ENCODE measurements at places on chromosomes 1 and 21. TPM values are rescaled to one million over a fixed set of nuclear protein-coding genes. Genes with fewer than 3 reads are reported as not detected.

GRCh38 chr1:78651241-78651640 is 1.6 kb downstream of the IFI44 start:
- no peaks in the 10 kb centered on the region for H3K36me3 ChIP-seq
- peaks cover 2% of the 10 kb centered on the region for H3K4me1 ChIP-seq
- DNase-seq: no peak

DNA sequence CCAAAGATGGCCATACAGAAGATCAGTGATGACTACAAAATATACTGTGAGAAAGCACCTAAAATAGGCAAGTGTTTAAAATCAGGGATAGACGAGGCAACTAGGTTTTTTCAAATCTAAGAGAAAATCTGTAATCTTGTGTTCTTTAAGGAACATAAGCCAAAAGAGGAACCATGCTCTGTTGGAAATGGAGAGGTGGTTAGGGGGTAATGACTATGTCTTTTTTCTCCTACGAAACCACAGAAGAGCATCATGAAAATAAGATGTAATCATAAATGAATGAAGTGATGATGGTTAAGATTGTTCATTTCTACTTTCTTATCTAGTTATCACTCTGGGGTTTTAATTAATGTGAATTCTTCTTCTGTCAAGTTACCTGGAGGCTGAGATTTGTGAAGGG is 43.1 kb downstream of the RGSL1 start:
- H3K4me3 ChIP-seq: no peak overlapping the region
- H3K36me3 ChIP-seq: no peaks in the 10 kb centered on the region
- DNase-seq: no peak
- H3K27ac ChIP-seq: no peak overlapping the region
- H3K27me3 ChIP-seq: peaks cover 1% of the 10 kb centered on the region
- H3K4me1 ChIP-seq: no peaks in the 10 kb centered on the region

DNA sequence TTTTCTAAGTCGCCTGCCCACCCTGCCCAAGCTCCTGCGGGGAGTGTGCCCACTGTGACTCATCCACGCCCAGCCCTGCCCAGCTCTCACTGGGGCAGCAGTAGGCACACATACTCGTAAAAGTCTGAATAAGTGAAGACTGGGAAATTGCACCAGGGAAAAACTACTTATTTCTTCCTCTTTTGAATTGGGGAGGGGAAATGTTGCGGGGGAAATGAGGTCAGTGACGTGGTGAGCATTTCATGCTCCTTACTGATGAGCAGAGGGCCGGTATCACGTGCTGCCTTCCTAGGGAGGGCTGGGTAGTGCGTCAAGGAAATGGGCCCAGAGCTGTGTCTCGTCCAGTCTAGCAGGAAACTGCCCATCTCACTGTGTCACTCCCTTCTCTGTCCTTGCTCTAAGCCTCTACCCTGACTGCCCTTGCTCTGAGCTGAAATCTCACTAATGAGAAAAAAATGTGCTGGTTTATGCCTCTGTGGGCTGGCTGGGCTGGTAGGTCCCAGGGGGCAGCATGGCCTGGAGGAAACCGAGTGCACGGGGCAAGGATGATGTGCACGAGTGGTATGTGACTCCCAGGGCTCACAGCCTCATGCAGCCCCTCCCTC is 13.5 kb upstream of the TNFRSF1B start:
- no peaks in the 10 kb centered on the region for H3K27me3 ChIP-seq
- H3K4me1 ChIP-seq: no peaks in the 10 kb centered on the region
- no peaks in the 10 kb centered on the region for H3K36me3 ChIP-seq
- H3K27ac ChIP-seq: no peak overlapping the region

- H3K4me3 ChIP-seq: no peak overlapping the region
- no peak overlapping the region for H3K27ac ChIP-seq
- H3K4me1 ChIP-seq: no peaks in the 10 kb centered on the region
- peak; percentile 22 for DNase-seq
- no peaks in the 10 kb centered on the region for H3K36me3 ChIP-seq
- no peaks in the 10 kb centered on the region for H3K27me3 ChIP-seq
These were observed 92.2 kb upstream of the TMPRSS2 start for GRCh38 chr21:41600116-41600515.

DNA sequence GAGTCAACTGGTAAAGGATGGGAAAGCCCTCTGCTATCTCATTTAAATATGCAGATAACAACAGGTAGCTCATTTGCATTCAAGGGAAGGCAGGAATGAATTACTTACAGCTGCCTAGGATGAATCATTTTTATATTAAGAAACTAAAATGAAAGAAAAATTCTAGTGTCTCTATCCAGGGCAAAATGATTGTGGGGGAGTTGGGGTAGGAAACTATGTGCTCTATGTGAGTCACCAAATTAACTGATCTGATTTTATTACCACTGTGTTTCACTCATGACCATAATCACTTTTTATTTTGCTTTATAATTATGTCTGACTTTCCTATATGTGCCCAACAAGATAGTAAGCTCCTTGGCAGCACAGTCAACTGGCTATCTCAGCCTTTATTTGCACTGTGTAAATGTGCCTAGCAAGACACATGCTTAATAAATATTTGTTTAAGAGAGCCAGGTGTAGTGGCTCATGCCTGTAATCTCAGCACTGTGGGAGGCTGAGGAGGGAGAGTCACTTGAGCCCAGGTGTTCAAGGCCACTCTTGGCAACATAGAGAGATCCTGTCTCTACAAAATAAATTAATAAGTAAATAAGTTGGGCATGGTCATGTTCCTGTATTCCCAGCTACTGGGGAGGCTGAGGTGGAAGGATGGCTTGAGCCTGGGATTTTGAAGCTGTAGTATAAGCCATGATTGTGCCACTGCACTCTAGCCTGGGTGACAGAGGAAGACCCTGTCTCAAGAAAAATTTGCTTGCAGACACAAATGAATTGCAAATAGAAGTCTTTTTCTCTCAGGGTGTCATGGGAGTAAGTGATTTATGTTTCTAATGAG is 84.1 kb downstream of the SPAG17 start:
- no peak overlapping the region for H3K27ac ChIP-seq
- H3K4me1 ChIP-seq: no peaks in the 10 kb centered on the region
- no peak overlapping the region for H3K4me3 ChIP-seq
- DNase-seq: no peak

- DNase-seq: no peak
- H3K27me3 ChIP-seq: no peaks in the 10 kb centered on the region
- no peak overlapping the region for H3K27ac ChIP-seq
- no peaks in the 10 kb centered on the region for H3K4me1 ChIP-seq
These were observed 16.4 kb downstream of the PKN2 start for GRCh38 chr1:88700425-88701013.

GRCh38 chr1:160400646-160401486 is 502 bp downstream of the VANGL2 start:
- H3K27ac ChIP-seq: no peak overlapping the region
- H3K27me3 ChIP-seq: no peaks in the 10 kb centered on the region
- no peaks in the 10 kb centered on the region for H3K4me1 ChIP-seq
- no peak for DNase-seq
- no peaks in the 10 kb centered on the region for H3K36me3 ChIP-seq

DNA sequence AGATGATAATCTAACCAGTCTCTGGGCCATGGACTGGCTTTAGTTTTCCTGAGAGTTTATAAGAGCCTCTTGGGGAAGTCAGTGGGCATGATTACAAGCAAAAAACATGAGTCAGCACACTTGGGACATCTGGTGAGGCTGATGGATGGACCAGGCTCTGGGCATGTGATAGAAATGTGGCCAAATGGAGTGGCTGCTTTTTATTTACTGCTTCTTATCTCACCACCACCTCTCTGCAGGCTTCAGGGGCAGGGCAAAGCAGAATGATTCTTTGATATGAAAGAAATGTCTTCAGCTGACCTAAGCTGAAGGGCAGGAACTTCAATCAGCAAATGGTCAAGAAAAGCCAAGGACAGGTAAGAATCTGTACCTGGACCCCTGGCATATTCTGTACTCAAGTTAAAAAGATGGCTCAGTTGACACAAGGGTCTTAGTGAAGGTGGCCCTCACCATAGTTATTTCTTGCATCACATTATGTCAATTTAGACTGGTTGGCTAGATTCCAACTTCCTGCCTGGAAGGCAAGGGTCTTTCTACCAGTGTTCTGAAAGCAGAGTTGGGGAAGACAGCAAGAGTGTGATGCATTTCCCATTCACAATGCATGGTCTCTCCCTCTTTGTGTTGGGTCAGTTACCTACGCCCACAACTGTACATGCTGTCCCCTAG is 162.8 kb downstream of the FASLG start:
- H3K27me3 ChIP-seq: no peaks in the 10 kb centered on the region
- no peaks in the 10 kb centered on the region for H3K36me3 ChIP-seq
- H3K4me1 ChIP-seq: peaks cover 2% of the 10 kb centered on the region
- DNase-seq: no peak

DNA sequence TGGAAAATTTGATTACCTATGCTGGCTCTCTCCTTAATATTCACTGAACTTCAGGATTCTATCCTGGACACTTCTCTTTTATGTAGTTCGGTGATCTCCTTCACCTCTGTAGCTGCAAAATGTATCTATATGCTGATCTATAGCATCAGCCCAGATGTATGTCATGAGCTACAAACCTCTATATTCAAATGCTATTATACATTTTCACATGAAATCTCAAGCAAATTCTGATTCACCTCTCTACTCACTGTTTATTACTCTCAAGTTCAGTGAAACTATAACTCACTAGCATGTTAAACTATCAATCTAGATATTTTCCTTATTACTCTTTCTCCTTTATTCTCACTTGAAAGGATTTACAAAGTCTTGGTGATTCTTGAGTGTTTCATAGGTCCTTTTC is 52.2 kb downstream of the PTPRC start:
- no peak for DNase-seq
- no peaks in the 10 kb centered on the region for H3K36me3 ChIP-seq
- no peaks in the 10 kb centered on the region for H3K27me3 ChIP-seq

GRCh38 chr1:203153051-203153988 is 22.3 kb downstream of the MYBPH start:
- no peak overlapping the region for H3K4me3 ChIP-seq
- H3K27ac ChIP-seq: no peak overlapping the region
- no peaks in the 10 kb centered on the region for H3K27me3 ChIP-seq
- H3K4me1 ChIP-seq: no peaks in the 10 kb centered on the region

DNA sequence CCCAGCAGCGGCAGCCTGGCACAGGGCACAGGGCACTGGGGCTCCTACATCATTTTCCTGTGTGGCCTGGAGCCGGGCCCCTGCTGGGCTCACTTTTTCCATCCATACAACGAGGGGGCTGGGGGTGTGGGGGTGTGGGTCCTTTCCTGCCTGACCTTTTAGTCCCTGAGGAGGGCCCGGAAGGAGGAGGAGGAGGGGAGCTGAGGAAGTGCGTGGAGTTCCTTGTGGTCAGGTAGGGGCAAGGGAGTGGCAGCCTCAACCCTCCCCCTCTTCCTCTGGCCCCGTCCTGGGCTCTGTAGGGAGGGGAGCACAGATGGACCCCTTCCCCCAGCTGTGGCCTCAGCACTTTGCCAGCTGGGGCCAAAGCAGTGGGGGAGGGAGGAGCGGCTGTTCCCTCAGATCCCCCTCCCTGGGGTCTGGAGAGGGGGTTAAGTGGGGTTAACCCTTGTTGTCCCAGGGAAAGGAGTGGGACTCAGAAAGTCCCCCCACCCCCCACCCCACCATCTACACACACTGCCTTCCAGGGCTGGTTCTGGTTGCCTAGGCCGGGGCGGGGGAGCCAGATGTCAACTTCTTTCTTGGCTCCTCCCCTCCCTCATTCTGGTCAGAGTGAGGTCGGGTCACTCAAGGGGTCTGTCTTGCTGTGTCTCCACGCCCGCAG is 5.7 kb downstream of the NTRK1 start:
- no peaks in the 10 kb centered on the region for H3K27me3 ChIP-seq
- H3K36me3 ChIP-seq: no peaks in the 10 kb centered on the region
- H3K4me3 ChIP-seq: no peak overlapping the region
- no peak for DNase-seq

DNA sequence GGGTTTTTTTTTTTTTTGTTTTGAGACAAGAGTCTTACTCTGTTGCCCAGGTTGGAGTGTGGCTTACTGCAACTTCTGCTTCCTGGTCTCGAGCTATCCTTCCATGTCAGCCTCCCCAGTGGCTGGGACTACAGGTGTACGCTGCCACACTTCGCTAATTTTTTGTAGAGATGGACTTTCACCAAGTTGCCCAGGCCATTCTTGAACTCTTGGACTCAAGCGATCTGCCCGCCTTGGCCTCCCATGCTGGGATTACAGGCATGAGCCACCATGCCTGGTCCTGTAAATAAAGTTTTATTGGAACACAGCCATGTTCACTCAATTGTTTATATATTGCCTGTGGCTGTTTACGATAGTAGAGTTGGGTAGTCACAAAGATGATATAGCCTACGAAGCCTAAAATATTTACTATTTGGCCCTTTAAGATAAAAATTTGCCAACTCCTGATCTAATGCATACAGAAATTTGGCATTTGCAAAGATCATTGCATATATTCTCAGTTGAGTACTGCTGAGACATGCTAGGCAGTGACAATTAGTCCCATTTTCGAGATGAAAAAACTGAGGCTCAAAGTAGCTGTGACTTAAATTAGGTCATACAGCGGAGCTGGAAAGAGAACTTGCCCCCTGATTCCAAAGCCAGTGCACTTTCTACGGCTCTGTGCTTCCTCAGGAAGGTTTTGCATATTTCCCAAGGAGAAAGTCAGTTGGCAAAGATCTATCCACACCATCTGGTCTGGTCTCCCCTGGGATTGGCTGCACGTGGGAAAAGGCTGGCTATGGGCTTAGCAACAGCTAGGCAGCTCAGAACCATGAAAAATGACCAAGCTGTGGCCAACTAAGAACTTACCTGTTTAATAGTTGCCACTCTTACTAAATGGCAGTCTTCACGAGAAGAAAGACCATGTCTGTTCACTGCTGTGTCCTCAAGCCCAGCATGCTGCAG is 19.4 kb downstream of the MECR start:
- DNase-seq: no peak
- H3K36me3 ChIP-seq: peaks cover 2% of the 10 kb centered on the region
- H3K27ac ChIP-seq: no peak overlapping the region

- H3K27me3 ChIP-seq: no peaks in the 10 kb centered on the region
- no peaks in the 10 kb centered on the region for H3K4me1 ChIP-seq
- DNase-seq: no peak
- H3K27ac ChIP-seq: no peak overlapping the region
- no peaks in the 10 kb centered on the region for H3K36me3 ChIP-seq
These were observed 138.4 kb upstream of the KRTAP19-8 start for GRCh38 chr21:31176725-31177124.

- no peak overlapping the region for H3K27ac ChIP-seq
- H3K4me1 ChIP-seq: no peaks in the 10 kb centered on the region
- H3K36me3 ChIP-seq: no peaks in the 10 kb centered on the region
- no peak for DNase-seq
- no peaks in the 10 kb centered on the region for H3K27me3 ChIP-seq
These were observed 424.2 kb upstream of the VAMP3 start for GRCh38 chr1:7346600-7347570.

BPNT1 gene
- 18.3 TPM for total RNA-seq

PRAMEF33 gene
- not detected for total RNA-seq

DCDC2B gene
- not detected for total RNA-seq

ZC3H12A gene
- 9.0 TPM for total RNA-seq

CRYAA gene
- not detected for total RNA-seq

Measured in aorta (tissue), 5 donors.